Stimulated activated CD8-positive, alpha-beta memory T cell treated with anti-CD3 and anti-CD28 coated beads, Interleukin-4, amount 100 ng/mL, for 24 hours (primary cell): ENCODE measurements at places on chromosomes 16 and 17.

DNA sequence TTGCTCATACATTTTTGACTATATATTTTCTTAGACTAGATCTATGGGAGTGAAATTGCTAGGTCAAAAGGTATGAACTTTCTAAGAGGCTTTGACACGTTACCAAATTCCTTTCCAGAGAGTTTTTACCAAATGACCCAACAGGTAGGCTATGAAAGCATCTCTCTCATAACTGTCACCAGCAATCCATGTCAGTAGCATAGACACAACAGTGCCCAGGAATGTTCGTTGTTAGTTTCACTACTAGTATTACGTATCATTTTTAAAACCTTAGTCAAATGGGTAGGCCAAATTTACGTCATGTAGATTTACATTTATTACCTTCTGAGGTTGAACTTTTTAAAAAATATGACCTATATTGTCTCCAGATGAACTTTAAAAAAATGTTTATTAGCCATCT lies 66.8 kb downstream of the MARCHF10 start:
- no peak for DNase-seq

DNA sequence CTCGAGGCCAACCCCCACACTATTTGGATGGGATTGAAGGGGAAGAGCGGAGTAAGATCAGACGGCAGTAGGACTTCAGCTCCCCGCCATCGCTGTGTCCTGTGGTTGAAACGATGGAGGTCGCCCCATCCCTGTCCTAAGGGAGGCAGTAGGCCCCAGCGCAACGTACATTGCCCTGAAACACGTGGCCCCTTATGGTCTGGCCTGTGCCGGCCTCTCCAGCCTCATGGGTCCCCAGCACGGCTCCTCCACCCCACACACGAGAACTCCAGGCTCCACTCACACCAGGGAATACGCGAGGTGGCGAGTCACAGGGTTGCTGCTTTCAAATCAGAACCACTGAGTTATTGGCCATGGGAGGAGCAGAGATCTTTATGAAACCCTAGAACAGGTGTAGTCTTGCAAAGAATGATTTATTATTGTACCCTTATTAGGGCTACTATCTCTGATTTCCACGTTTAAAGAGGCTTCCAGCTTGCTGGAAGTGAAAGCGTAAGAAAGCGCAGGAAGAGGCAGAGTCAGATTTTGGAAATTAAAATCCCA lies 669 bp upstream of the DCTPP1 start:
- no peak for DNase-seq

GRCh38 chr16:66510711-66511601 lies 39.0 kb downstream of the TK2 start:
- DNase-seq = no peak

DNA sequence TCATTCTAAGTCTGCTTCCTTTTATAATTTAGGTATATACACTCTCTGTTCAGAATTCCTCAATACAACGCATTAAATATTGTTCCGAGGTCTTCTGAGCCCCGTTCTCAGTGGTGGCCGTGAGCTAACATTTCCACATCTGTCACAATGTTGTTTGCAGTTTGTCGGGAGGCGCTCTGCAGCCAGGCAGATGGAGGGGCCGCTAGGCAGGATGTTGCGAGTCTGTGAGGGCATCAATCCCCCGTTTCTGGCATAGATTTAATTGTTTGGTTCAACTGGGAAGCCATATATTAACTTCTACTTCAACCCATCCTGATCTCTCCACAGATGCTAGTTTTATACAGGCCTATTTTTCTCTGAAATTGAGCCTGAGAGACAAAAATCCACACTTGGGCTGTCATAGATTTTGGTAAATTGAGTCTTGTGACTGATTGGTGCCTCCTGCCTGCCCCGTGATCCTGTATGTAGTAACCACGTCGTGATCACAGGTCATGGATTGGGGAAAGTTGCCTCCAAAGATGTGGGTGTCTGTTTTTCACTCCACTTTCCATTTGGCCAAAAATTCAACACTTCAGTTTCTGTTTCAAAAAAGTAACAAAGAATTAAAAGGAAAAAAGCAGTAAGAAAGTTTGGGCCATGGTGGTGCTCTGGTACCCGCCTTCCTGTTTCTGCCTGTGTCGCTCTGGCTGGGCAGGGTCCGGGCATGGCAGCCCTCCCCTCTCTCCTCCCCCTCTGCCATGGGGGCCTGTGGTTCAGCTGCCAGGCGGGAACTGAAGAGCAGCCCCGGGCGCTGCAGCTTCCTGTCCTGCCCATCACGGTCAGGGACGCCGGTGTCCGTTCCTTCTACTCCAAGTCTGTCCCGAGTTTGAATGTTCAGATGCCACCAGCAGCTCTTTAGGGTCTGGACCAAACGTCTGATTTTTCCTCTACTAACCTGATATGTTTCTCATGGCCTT lies 41.5 kb downstream of the RPTOR start:
- no peak for DNase-seq

GRCh38 chr17:78450696-78451345 lies 72.4 kb downstream of the PGS1 start:
- no peak for DNase-seq

- no peak for DNase-seq
Measured at GRCh38 chr16:23334457-23334853, 32.4 kb downstream of the SCNN1B start.

DNA sequence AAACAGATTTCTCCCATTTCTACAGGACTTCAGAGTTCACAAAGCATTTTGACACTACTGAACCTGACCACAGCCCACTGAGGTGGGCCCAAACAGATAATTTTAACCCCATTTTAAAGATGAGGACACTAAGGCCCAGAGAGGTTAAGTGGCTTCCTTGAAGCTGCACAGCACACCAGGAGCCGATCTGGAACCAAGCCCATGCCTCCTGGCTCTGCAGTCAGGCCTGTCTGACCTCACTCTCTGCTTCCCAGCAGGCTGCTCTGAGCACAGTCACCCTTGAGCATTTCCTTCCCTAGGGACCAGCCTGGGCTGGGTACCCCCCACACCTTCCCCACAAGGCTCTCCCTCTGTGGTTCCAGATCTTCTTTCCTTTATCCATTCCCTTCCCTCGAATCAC lies 252.2 kb downstream of the ENGASE start:
- DNase-seq = no peak

DNA sequence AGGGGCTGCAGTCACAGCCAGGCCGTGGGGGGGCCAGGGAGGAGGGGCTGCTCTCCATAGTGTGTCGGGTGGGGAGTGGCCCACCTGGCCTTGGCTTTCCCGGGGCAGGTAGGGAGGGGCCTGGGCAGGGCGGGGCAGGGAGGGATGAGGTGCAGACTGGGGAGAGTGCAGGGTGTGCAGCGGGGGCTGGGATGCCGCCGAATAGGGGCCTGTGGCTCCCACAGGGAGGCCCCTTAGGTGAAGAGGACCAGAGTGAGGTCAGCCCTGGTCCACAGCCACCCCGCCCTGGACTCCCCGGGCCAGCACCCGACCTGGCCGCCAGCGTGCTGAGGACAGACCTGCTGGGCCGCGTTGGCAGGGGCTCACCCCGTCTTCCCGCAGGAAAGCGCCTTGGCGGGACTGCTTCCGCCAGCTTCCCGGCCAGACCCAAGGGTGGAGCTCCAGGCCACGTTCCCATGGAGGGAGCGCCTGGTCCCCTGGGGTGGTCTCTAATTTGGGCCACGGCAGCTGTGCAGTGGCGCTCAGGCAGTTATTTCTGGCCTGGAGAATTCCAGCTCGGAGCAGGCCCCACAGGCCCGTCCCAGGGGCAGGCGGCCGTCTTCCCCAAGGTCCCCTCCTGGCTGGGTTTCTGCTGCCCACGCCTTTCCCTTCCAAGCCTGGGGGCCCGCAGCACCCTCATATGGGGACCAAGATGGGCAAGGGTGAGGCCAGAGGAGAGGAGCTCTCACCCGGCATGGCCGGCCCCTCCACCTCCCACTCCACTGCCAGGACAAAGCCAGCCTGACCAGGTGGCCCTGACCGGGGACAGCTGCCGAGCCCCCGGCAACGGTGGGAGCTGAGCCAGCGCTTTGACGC lies 27.9 kb downstream of the CACNA1H start:
- DNase-seq = no peak

GRCh38 chr17:1714427-1714979 lies 4.3 kb upstream of the TLCD2 start:
- no peak for DNase-seq

- no peak for DNase-seq
Measured at GRCh38 chr17:6796887-6797490, 21.0 kb downstream of the FBXO39 start.

GRCh38 chr17:29787995-29788394 lies 142.0 kb downstream of the SSH2 start:
- no peak for DNase-seq

- no peak for DNase-seq
Measured at GRCh38 chr17:68750208-68750562, 149.0 kb upstream of the FAM20A start.

DNA sequence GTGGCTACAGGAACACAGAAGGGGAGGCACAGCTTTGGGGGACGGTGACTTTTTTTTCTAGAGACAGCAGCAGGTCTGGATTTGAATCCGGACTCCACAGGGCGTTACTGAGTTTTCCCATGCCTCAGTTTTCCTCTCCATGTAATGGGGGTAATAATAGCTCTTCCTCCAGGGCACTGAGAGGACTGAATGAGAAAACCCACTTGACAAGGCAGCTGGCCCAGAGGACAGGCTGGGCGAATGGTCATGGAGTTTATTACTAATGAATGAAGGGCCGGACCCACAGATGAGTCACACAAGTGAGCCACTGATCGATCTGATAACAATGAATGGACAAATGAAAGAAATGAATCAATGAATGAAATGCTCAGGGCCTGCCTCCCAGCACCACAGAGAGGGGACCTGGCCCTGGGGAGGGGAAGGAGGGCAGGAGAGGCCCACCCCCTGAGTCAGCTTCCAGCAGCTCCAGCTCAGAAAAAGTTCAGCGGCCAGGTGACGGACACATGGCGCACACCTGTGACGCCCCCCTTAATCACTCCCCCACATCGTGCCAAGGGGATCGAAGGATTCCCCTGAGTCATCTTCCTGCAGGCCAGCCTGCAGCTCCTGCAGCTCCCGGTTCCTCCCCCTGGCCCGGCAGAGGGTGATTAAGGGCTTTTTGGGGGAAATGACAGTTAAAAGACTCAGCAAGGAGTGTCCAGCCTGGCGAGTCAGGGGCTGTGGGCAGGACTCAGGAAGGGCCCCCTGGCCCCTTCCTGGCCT lies 54.3 kb downstream of the SOCS1 start:
- DNase-seq = no peak

DNA sequence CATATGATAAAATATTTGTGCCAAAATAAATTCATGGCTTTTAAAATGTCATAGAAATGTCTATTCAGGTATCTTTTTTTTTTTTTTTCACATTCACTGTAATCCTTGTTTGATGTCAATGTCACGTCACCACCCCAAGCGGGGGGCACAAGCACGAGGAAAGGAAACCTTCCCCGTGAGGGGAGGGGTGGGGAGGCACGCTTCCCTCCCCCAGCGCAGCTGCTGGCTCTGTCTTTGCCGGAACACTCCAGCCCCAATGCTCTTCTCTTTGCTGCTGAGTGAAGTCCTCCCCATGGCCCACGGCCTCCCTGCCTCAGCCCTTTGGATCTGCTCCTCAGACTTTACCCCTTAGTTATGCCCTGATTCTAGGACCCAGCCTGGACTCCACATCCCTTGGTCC lies 1.5 kb downstream of the SLC35G3 start:
- DNase-seq = no peak

DNA sequence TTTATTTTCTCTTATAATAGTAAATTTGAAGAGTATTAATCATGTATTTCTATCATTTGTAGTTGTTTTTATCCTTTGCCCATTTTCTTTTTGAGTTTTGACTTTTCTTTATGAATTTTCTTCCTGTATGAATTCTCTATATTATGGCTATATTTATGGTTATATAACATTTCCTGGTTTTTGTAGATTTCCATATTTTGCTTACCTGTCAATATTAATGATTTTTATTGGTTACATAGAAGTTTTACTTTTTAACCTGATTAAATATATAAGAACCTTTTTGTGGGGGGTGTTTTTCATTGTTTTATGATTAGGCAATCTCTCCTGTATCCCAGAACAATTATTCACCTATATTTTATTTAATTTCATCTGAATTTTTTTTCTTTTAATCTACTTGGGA lies 93.2 kb downstream of the AATF start:
- DNase-seq = no peak

DNA sequence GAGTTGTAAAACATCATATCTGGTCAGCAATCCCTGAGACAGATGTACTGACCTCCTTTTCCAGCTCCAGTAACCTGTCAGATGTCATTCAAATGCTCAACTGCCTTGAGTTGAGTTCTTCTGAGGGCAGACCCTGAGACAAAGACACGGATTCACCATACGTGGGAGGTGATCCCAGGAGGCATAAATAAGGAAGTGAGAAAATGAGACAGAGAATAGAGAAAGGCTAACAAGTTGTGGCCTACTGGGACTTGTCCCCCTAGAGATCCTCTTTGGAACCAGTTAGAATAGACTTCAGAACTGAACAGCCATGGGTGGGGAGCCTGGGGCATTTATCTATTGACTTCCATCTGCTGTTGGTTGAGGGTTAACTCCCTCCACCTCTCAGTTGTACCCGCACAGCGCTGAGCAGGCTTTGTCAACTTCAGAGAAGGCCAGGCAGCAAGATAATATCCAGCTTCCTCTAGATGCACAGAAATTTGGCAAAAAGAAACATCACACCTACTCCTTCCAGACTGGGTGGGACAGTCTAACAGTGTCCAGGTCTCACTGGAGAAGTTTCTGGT lies 123.0 kb upstream of the DYNLRB2 start:
- DNase-seq = no peak

- no peak for DNase-seq
Measured at GRCh38 chr16:253833-254232, 19.2 kb downstream of the FAM234A start.

DNA sequence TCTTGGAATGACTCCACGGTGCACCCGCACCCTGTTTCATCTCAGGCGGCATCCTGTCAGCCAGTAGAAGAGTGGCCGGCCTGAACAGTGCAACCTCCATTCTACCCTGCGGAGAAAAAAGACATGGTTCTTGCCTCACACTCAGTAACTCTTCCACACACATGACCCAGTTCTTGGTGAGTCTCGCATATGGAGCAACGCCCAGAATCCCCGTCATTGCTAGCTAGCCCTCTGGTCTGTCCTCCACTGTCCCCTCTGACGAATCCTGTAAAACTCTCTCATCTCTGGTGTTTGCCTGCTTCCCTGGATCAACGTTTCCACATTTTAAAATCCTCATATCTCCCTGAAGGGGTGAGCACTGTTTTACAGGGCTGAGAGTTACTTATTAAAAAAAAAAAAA lies 4.2 kb upstream of the RDM1 start:
- DNase-seq = no peak

- DNase-seq = no peak
Measured at GRCh38 chr17:10294180-10294579, 78.6 kb downstream of the MYH13 start.

DNA sequence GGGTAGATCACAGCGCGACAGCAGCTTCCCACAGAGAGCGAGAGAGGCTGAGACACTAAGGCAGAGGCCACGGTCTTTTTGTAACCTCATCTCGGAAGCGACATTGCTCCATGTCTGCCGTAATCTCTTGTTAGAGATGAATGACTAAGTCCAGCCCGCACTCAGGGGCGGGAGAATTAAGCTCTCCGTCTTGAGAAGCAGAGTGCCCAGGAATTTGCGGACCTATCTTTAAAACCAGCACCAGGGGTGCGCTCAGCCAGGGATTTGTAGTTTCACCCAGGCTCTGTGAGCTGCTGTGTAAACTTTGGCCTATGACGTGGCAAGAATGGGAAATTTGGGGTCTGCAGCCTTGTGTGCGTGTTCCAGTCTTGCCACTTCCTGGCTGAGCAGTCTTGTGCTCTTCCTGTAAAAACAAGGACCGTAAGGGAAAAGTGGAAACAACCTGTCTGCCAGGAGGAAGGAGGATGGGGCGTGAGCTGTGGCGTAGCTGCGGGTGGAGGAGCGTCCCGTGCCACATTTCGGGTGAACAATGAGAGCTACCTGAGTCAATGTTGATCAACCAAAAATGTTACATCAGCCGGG lies 16.0 kb upstream of the JPH3 start:
- no peak for DNase-seq
